ENCODE measurements at places on chromosomes 4 and X.

- no peak for DNase-seq
Measured at GRCh38 chr4:2071252-2071911, 12.3 kb downstream of the NAT8L start.

DNA sequence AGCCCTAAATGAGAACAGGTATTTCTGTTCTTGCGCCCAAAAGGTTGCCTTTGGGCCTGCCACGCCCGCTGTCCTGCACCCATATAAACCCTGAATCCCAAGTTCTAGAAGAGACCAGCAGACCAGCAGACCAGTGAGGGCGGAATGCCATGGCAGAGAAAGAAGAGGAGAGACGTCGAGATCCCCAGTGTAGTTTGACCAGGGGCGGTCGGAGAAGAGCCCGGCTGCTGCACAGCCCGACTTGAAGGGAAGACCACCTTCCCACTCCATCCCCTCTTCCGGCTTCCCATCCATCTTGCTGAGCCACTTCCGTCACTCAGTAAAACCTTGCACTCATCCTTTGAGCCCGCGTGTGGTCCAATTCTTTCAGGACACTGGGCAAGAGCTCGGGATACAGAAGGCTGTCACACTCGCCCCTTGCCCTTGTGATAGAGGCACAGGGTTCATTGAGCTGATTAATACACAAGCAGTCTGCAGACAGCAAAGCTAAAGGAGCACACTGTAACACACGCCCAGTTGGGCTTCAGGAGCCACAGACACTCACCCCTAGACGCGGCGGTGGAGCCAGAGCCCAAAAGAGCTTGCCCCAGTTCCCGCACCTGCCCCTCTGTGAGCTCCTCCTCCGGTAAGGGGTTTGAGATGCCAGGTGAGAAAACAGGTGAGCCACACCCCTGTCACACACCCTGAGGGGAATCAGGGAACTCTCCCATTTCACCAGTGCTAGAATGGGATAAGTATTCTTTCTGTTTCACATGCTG, 230.8 kb downstream of the PCDH10 start:
- DNase-seq, result no peak

DNA sequence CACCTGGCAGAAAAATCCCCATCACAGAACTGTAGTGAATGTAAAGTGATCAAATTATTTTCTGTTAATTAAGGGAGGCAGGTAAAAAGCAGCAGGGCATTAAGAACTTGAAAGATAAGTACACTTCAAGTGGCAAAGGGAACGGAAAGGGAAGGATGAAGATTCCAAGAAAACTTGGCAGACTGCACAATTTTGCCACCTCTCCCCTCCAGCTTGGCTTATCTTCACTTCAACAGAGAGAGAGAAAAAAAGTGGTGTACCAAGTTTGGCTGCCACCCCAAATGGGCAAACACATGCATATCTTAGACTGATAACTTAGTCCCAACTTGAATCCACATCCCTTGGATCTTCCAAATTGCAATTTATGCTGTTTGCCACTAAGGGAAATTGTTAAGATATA, 598.1 kb upstream of the ACTRT1 start:
- DNase-seq, result no peak

- no peak for DNase-seq
Measured at GRCh38 chr4:69092190-69092589, 4.1 kb upstream of the UGT2B7 start.

- no peak for DNase-seq
Measured at GRCh38 chrX:75609406-75609805, 86.6 kb upstream of the ZDHHC15 start.

GRCh38 chr4:188295899-188296298, 156.7 kb downstream of the TRIML1 start:
- no peak for DNase-seq

DNA sequence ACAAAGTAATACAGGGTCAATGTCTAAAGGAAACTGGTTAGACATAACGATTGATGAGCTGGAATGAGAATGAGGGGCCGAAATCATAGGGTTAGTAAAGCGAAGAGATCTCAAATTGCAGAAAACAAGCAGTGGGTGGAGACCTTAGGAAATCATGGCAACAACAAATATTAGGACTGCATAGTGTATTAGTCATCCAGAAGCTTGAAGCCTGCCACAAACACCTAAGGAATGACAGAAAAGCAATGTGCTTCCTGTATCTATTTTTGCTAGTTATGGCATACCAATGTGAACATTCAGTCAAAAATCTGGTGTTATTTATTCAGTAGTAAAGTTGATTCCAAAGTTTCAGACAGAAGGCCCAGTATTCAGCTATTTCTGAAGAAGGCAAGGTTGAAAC, 410.9 kb upstream of the CT83 start:
- DNase-seq, result no peak

Measured in activated T-cell treated with anti-CD3 and anti-CD28 coated beads, Interleukin-2, amount 50 U/mL, for 48 hours (primary cell).